Stomach (tissue), 19 donors: ENCODE measurements at places on chromosomes 3 and 15. TPM values are rescaled to one million over a fixed set of nuclear protein-coding genes. Genes with fewer than 3 reads are reported as not detected.

MCF2L2 gene
- not detected for total RNA-seq

DNA sequence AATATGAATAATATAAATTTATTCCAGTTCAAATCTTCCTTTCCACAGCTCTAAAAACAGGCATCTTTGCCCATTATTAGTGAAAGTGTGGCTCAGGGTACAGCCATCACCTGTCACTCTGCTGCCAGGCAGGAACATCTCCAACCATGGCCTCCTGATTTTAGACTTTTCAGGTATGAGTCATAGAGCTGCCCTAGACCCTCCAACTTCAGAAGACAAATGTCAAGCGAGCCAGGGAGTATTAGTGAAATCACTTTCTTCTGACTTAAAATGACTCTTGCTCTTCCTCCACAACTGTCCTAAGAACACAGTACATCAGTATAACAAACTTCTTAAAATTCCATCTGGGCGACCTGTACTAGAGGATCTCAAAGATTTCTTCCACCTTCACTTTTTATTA is 78.1 kb upstream of the AKAP13 start:
- DNase-seq = no peak

GRCh38 chr3:18264361-18264760 is 160.8 kb downstream of the SATB1 start:
- no peak for DNase-seq

GHSR gene
- total RNA-seq = not detected

DNA sequence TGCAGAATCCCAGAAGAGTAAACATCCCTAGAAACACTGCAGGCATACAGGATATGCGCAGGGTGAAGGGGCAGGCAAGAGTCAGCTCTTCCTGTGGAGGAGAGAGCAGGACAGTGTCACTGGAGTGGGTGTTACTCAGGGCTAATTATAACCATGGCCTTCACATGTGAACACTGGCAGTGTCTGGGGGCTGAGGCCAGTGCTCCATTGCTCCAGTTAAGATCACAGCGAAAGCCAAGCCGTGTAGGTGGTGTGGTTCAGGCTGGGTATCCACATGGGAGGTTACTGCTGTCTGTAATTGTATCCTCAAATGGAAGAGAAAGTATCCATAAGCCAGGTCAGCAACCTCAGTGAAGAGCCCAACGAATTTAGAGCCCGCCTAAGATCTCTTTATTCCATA is 84.6 kb downstream of the MESD start:
- peak; percentile 32 for DNase-seq

DNA sequence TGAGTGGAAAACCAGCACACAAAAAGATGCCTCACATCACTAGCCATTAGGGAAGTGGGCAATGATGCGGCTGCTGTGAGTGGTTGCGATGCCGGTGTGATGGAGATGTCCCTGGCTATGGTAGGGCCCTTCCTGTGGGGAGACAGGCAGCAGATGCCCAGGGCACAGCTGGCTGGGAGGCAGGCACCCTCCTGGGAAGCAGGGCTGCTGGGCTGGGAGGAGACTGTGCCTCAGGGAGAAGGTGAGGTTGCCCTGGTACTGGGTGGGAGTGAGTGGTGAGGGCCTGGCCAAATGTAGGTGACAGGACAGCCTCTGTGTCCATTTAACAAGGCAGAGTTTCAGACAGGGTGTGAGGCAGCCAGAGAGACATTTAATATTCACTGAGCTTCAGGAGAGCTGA is 335.6 kb downstream of the OCA2 start:
- DNase-seq = no peak

DNA sequence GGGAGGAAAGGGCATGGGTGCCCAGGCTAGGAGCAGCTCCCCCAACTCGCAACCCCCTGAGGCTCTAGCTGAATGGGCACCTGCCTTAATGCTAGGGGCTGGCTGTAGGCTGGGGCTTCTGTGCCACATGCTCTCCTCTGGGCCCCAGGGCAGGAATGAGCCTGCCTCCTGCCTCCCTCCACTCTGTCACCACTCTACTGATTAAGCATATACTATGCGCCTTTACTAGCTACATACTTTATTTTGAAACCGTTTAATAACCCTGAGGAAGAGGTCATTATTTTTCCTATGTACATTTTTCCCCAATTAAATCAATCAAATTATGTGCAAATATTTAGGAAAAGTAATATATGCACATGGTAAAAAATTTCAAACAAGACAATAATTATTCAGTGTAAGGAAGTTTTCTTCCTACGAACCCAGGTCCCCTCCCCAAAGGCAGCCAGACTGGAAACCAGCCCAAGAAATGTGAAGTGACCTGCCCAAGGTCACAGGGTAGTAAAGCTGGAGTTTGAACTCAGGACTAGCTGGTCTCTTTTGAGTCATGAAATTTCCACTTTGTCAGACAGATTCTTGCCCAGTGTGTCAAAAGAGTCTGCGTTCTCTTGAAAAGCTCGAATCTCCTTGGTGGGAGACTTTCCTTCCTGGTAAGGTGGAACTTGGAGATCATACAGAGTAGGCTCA is 122.5 kb downstream of the DNAJB8 start:
- DNase-seq = no peak

DNA sequence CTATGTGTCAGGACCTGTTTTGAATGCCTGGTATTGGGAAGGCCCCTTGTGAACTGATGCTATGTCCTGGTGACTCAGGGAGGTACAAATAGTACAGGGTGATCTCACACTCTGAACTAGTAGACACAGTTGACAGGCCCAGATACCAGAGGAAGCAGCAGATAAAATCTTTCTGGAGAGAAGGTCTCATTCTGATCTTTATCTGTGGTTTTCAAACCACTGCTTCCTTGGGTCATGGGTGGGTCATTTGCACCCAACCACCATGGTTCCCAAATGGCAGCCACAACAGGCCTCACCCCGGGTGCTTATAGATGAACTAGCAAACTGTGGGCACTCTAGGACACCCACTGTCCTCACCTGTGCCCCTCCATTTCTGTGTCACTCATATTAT is 43.4 kb downstream of the PXYLP1 start:
- no peak for DNase-seq

DNA sequence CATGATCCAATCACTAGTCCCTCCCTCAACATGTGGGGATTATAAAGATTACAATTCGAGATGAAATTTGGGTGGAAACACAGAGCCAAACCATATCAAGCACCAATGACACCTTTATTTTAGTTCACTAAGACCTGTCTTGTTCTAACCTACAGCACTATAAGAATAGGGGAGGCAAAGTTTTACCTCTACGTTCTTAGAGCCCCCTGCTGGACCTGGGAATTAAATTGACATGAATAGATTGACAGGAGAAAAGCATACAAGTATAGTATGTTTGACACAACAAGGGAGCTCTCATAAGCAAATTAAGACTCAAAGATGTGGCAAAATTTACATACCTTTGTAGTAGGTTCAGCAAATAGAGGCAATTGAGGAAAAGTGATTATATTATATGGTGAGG is 974.4 kb upstream of the ALCAM start:
- no peak for DNase-seq

GRCh38 chr15:68192117-68192516 is 13.0 kb downstream of the CALML4 start:
- no peak for DNase-seq

DNA sequence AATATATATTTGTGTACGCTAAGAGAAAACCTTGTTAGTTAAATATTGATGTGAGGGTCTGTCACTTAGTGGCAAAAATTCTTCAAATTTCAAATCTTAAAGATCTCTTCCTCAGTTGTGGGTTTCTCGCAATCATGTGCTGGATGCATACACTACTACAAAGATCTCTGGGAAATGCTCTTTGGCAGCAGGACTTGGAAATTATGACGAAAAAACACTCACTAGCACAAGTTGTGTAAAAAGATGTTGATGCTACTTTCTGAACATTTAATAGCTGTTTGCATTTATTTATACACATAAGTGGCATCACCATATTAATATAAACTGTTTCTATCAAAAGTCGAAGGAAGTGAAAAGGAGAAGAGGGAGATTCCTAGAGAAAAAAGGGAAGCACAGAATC is 10.8 kb upstream of the NANOGP8 start:
- no peak for DNase-seq
